ENCODE measurements at places on chromosomes 13 and 19.

- DNase-seq = no peak
These were observed 20.0 kb upstream of the GPR18 start for GRCh38 chr13:99278200-99278599.

- no peak for DNase-seq
These were observed 1591.6 kb upstream of the MIR17HG start for GRCh38 chr13:89755729-89756492.

- DNase-seq = no peak
These were observed 3.7 kb upstream of the MKNK2 start for GRCh38 chr19:2054763-2055162.

DNA sequence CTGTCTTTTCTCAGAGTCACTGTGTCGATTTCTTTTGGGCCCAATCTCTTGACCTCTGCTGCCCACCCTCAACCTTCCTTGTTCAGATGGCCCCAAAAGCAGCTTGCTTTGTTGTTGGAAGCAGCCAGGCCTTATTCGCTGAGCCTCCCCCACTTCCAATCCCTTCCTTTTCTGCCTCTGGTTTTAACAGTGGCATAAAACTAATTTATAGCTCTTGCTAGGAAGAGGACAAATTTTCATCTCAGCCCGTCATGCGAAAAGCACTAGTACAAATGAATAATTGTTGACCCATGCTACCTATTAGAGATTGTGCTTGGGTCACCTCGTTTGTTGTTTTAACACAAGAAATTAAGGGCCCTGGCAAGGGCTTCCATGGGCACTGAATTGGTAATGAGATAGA lies 51.1 kb downstream of the SIAH3 start:
- DNase-seq = no peak

DNA sequence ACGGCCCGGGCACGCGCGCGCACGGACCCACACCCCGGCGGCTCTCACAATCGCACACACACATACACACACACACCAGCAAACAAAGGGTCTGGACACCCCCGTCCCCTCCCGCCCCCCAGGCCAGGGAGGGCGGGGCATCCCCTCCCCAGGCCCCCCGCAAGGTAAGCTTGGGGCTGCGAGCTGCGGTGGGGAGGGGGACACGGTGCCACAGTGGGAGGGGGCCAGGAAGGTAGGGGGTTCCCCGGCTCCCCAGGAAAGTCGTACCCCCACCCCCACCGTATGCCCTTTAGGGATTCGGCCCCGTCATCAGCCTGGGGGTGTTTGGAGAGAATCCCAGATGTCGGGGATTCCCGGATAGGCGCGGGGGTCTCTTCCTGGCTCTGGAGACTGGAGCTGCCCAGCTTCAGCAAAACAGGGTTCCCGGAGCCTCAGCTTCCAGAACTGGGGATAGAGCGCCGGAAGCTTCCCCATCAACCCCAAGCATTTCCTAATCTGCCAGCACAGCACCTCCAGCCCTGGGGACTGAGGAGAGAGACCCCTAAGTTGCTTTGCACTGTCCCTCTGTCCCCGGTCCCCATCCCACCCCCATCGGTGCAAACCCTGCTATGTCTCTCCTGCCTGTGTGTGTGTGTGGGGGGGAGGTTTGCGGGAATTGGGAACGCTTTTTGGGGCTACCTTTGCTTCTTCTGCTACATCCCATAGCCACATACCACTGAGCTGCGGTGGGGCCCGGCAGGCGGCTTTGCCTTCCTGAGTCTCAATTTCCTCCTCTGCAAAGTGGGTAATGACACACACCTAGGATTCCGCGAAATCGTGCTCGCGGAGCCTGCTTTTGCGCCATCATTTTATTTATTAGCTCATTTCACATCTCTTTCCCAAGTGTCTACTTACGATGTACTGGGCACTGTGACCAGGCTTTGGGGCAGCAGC lies 1.8 kb upstream of the CDC37 start:
- DNase-seq = no peak

GRCh38 chr13:78604782-78605611 lies 1.6 kb upstream of the POU4F1 start:
- DNase-seq = no peak

DNA sequence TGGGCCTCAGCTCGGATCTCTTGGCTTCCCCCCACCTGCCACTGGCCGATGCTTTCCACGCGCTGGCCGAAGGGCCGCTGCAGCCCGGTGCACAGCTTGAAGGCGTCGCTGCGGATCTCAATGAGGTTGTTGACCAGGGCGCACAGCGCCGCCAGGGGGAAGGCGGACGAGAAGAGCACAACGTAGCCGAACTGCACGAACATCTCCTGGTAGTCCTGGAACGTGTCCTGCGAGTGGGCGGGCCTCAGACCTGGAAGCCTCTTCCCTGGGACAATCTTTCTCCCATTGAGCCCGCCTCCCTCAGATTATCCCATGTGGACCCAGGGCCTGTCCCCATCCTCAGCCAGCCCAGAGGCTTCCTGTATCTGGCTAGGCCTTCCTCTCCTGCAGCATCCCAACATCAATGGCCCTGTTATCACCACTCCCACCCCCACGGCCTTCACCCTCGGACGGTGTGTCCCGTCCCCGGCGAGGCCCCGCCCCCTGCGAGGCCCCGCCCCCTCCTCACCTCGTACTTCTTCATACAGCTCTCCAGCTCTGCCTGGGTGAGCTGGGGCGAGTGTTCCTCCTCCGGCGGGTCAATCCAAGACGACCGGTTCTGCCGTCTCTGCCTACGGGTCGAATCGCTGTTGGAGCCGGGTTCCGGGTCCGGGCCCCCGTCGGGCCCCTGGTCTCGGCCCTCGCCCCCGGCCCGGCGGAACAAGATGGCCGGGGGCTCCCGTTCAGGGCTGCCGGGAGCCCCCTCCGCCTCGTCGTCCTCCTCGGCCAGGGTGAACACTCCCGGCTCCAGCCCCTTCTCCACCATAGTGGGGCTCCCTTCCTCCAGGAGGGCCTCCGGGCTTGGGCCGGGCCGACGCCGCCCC lies 6.8 kb downstream of the ANO8 start:
- DNase-seq = no peak

- peak; percentile 11 for DNase-seq
These were observed 42.5 kb upstream of the INTS6 start for GRCh38 chr13:51495316-51495715.

- DNase-seq = no peak
These were observed 2.6 kb downstream of the NAPSA start for GRCh38 chr19:50362656-50363424.

- DNase-seq = no peak
These were observed 37.9 kb downstream of the PCDH8 start for GRCh38 chr13:52810526-52810925.

DNA sequence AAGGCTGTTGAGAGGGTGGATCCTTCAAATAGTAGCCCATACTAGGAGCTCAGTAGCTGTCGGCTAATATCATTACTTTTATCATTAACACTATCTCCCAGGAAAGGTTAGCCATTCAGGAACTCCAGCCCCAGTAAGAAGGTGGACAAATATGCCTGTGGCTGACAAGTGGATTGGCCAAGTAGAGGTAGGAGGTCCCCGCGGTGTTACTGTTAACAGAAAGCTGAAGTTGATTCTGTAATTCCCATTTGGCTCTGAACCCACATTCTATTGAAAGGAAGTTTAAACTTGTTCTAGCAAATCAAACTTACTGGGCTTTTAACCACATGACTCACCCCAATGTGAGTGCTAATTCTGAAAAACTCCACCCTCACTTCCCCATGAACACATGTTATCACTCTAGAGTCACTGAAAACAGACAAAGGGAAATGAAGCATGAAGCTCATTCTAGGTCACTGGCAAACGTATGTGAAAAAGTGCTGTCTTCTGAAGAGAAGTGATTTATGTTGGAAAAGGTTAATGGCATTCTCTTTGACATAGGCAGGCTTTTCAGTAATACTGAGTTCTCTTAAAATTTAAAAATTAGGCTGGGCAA lies 273.5 kb downstream of the FGF14 start:
- DNase-seq = peak; percentile 16

- peak; percentile 39 for DNase-seq
These were observed 102.7 kb downstream of the ZAR1L start for GRCh38 chr13:32212421-32212820.

GRCh38 chr13:75405976-75406703 lies 75.8 kb downstream of the TBC1D4 start:
- DNase-seq = no peak

DNA sequence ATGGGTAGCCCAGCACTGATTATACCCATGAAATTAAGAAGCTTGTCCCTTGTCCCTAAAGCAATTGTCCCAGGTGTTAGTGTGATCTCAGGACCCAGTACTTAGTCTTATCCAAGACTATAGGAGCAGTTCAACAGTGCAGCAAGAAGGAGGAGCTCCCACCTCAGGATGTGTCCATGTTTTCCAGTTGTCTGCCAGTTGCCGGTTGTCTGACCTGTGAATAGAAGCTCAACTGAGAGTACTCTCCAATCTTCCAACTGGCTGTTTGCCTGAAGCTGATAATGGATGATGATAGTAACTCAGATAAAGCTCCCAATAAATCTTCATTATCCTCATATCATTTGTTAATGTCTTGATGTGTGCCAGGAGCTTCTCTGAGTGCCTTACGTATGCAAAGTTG lies 107.2 kb upstream of the HTR2A start:
- DNase-seq = no peak

DNA sequence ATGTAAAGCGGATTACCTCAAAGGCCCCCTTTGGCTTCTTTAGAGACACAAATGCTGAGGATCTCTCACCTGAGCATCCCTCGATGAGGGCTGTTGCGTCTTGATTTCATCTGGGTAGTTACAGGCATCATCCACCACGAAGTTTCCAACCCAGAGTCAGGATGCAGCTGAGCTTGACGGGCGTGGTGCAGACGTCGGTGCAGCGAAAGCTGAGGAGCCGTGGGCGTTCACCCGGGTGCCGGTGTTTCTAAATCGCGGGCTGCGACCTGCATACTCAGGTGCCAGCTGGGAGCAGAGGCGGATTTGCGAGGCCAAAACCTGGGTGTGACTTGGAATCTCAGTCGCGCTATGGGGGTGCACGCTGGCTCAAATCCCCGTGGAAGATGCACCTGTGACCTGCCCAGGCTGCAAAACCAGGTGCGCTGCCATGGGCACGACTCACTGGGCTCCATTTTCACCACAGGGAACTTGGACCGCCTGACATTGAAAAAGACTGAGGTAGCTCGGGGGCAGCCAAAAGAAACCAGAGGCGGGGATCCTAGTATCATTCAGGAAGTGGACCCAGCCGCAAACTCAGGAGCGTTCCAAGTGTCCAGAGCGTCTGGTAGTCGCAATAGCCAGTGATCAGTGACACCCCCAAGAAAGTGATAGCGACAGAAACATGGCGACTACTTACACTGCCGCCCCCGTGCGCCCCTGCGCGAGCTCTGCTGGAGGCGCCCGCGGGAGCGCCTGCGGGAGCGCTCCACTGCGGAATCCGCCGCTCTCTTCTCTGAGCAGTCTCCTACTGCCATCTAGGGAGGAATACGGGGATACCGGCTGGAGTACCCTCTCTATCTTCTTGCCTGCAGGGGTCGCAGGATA lies 36.4 kb upstream of the IGFL4 start:
- peak; percentile 40 for DNase-seq

DNA sequence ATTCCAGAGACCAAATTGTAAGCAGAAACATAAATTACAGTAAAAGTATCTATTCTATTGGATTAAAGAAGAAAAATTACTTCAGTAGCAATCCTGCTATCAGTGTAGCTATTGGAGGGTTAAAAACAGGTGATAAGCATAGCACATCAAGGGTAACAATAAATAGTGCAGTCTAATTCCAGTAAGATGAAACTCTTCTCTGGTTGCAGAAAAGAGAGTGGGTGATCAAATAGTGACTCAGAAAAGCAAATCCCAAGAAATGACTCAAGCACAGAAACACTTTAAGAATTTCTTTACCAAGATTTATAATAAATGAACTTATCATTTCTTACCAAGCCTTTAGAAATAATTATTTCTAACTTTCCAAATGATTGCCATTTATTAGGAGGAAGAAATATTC lies 135.7 kb downstream of the LMO7 start:
- DNase-seq = no peak

DNA sequence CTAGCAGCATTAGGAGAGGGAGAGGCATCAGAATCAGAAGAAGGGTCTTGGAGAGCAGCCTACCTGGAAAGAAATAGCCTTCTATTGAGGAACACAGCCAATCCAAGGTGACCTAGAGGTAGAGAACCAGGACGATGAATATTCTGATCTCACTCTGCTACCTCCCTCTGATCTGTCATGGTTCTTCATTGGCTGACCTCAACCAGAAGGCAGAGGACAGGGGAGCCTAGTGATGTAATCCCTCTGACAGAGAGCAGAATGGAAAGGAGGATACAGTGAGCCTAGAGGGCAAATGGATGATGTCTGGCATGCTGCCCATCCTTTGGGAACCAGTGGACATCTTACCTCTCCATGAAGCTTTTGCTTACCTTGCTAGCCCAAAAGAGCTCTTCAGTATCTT lies 3.6 kb downstream of the ZNF507 start:
- no peak for DNase-seq

- no peak for DNase-seq
These were observed 8.6 kb downstream of the TLE2 start for GRCh38 chr19:3020321-3020960.

DNA sequence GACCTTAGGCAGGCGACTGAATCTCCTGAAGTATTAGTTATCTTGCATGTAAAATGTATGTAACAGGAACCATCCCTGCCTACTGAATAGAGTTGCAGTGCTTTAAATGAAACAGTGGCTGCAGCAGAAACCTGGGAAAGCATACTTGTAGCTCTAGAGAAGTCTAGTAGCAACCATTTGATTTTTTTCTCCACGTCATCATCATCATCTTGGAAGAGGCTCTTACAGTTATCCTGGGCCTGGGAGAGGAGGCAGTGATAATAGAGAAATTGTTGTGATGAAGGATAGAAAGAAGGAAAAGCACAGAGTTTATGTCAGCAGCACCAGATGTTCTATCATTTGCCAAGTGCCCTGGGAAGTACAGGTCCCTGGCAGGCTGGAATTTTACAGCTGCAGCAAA lies 377.6 kb downstream of the ITGBL1 start:
- no peak for DNase-seq

- no peak for DNase-seq
These were observed 3.4 kb upstream of the ASPDH start for GRCh38 chr19:50516964-50517703.

DNA sequence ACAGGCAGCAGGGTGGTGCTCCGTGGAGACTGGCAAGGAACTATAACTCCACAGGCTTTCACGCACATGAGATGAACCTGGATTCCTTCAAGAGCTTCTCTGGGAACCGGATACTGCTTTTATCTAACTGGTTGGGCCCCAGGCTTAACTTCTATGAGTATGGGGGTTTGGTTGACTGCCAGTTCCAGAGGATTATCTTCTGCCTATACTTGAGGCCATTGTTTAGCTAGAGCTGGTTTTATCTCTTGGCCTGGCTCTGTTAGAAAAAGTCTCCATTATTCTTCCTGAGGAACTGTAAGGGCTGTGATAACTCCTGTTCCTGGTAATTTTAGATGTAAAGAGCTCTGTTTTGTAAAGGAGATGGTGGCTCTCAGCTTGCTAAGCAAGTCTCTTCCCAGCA lies 40.9 kb downstream of the ZNF846 start:
- no peak for DNase-seq
